ENCODE measurements at places on chromosomes 12 and 14.
A peak's percentile ranks its signal among the peaks of the same experiment; 100 is the strongest.

- no peak for DNase-seq
These were observed 51.4 kb upstream of the OR9K2 start for GRCh38 chr12:55074806-55075205.

GRCh38 chr14:76834241-76834661 is 8.0 kb downstream of the LRRC74A start:
- DNase-seq, result no peak

DNA sequence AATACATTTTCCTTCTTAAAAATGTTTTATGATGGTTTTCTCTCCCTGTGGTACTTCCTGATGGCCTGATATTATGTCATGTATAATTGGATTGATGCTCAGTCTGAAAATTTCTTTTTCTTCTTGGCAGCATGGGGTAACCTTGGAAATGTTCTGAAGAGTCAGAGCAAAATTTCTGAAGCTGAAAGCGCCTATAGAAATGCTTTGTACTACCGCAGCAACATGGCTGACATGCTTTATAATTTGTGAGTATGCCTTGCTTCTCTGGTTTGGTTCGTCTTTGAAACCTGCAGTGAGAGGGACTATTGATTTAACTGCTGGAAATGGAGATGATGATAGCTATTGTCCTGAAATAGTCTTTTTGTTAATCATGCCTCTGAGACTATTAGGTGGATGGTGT is 243.6 kb downstream of the TMTC2 start:
- no peak for DNase-seq

DNA sequence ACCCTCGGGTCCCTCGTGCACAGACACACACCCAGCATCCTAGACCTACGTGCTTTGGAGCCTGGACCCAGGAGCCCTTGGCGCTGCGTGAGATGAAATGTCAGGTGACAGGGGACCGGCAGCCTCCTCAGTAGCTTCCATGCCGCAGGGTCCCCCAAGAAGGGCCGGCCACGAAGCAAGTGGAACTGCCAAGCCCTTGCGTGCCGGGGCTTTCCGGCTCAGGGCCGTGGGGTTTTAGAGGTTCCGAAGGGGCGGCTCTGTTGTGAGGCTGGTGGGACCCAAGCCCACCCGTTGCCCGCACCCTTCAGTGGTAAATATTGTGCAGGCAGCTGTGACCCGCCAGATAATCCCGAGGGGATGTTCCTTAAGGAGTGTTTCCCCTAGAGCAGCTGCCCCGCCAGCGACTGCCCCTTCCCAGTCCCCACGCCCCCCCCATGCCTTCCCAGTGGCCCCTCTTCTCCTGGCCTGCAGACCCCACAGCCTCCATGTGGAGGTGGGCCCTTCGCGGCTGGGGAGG is 133.7 kb downstream of the ADGRD1 start:
- DNase-seq, result no peak

- no peak for DNase-seq
These were observed 40.9 kb upstream of the STXBP6 start for GRCh38 chr14:25090716-25091454.

DNA sequence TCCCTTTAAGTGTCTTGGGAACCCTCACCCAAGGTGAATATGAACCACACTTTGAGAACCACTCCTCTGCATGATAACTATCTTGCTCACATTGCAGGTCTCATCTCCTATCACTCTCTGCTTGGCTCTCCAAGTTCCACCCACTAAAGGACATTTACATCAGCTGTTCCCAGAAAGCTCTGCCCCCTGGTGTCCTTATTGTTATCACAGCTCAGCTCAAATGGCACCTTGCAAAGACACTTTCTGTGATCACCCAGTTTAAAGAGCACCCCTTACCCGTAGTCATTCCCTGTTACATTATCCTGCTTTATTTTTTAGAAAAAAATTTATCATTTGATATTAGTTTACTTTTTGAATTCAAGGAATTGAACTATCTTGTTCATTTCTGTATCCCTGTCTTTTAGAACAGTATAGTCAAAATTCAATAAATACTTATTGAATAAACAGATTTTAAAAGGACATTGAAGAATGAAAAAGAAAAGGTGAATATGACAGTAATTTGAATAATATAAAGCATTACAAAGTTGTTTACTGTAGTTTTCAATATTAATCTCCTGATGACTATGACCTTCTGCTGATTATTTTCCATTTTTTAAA is 20.5 kb upstream of the GUCY2C start:
- DNase-seq, result peak; percentile 13

GRCh38 chr12:16076970-16077522 is 165.9 kb downstream of the DERA start:
- no peak for DNase-seq

DNA sequence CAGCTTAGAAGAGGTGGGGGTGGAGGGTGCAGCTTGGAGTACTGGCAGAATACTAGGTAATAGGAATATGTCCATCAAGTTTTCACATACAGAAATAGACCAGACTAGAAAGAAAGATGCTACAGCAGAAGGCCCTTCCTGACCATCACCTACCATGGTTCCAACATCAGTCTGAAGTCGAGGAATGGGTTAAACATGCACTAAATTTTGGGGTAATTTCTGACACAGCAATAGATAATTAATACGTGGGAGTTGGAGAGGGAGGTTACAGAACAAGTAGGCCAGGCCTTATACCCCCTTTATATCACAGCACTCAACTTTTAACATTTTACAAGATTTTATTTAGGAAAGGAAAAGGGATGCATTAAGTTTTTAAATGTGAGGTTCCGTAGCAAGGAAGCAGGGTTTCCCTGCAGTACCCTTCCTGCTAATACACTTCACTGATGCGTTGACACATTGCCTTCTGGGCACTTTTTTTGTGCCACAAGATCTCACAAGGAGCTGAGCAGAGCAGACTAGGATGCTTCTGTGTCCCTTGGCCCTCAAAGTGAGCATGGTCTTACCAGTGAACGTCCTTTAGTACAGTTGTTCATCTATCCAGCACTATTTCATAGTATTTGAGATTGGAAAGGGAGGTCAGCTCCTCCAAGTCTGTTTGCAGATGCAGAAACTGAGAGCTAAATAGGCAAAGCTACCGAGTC is 50.8 kb downstream of the EID3 start:
- no peak for DNase-seq

DNA sequence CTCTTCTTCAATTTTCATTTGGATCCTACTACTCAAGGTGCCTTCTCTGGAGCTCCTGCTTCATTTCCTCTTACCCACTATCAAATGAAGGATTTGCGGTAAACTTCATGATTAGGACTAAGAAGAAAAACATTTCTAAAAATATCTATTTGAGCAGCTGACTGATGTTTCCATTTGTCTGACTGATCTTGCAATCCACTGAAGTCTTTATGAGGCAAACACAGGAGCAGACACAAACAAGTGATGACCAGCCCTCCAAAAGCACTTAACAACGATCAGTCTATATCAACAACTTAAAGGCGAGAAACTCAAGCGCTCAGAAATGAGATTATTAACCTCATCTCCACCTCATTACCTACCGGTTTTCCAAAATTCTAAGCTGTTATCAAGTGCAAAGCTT is 26.2 kb downstream of the OSBPL8 start:
- no peak for DNase-seq

GRCh38 chr14:39212034-39212433 is 21.7 kb upstream of the MIA2 start:
- DNase-seq, result no peak

DNA sequence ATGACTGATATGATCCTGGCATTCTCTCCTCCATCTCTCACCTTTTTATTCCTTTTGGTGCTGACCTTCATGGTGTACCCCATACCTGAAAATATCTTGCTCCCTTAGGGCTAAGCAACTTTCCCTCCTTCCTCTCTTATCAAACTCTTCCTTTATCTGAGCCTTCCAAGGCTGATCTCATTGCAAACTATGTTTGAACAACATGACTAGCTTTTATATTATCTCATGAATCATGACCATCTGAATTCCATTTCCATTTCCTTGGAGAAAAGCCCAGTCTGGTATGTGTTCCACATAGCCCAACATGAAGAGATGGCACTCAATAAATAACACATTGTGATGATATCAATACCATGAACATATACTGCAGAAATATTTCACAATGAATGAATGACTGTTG is 111.6 kb downstream of the TSPAN8 start:
- no peak for DNase-seq

GRCh38 chr14:84477996-84478395 is 1051.9 kb upstream of the FLRT2 start:
- no peak for DNase-seq

GRCh38 chr14:99029145-99029915 is 242.7 kb downstream of the BCL11B start:
- DNase-seq, result no peak

- DNase-seq, result no peak
These were observed 273.9 kb upstream of the RTL1 start for GRCh38 chr14:101177301-101177971.

DNA sequence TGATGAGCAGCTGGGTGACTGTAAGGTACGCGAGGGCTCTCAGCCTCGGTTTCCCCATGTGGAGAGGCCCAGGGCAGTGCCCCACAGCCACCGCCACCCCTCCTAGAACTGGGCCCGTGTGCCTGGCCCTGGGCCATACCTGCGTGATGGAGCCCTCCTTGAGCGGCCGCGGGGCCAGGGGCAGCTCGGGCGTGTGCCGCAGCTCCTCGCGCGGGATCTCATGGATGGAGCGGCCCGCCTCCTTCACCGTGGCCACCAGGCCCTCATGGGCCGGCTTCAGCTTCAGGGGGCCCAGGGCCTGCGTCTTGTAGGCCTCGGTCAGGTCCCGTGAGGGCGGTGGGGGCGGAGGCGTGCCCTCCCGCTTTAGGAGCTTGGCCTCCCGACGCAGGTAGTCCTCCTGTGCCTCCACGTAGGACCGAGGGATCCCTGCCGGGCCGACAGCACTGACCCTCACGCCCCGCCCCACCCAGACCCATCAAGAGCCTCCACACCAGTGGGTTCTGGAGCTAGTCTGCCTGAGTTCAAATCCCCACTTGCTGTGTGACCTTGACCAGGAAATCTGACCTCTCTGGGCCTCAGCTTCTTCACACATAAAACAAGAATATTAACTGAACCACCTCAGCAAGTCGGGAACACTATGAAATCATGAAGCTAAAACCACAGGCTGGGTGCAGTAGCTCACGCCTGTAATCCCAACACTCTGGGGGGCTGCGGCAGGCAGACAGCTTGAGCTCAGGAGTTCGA is 51.7 kb downstream of the RFLNA start:
- no peak for DNase-seq

DNA sequence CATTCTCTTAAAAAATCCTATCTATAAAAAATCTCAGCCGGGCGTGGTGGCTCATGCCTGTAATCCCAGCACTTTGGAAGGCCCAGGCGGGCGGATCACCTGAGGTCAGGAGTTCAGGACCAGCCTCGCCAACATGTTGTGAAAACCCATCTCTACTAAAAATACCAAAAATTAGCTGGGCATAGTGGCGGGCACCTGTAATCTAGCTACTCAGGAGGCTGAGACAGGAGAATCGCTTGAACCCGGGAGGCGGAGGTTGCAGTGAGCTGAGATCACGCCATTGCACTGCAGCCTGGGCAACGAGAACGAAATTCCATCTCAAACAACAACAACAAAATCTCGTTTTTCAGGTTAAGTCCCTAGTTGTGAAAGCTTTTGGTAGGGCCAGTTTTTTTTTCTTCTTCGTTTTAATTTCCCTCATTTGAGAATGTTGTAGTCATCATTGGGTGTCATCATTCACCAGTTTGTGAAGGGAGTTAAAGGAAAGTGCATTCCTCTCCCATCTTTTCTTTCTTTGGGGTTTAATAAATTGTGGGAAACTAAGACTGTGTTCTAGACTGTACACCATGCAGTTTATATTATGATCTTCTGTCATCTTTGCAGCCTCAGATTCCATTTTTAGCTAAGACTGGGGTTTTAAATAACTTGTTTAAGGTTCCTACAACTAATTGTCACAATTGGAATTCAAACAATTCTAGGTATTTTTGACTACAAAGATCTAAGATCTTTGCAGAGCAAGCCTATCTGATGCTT is 23.9 kb downstream of the MDM2 start:
- DNase-seq, result no peak

DNA sequence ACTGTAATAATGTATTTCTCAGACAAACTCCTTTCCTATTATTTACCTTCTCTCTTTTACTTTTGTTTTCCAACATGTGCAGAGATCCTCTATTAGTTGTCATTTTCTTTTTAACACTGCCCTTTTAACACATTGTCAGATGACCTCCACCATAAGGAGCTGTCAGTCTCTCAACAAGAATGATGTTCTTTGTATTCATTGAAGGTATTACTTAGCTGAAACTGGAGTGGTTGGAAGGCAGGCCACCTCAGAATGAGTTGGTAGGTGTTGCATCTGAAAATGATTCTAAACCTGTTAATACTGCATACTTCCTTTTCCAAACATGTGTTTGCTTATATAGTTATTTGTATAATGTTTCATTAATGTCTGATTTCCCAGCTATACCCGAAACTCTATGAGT is 16.9 kb downstream of the TMEM117 start:
- DNase-seq, result no peak

- DNase-seq, result no peak
These were observed 42.4 kb downstream of the OVCH1 start for GRCh38 chr12:29455087-29455486.

DNA sequence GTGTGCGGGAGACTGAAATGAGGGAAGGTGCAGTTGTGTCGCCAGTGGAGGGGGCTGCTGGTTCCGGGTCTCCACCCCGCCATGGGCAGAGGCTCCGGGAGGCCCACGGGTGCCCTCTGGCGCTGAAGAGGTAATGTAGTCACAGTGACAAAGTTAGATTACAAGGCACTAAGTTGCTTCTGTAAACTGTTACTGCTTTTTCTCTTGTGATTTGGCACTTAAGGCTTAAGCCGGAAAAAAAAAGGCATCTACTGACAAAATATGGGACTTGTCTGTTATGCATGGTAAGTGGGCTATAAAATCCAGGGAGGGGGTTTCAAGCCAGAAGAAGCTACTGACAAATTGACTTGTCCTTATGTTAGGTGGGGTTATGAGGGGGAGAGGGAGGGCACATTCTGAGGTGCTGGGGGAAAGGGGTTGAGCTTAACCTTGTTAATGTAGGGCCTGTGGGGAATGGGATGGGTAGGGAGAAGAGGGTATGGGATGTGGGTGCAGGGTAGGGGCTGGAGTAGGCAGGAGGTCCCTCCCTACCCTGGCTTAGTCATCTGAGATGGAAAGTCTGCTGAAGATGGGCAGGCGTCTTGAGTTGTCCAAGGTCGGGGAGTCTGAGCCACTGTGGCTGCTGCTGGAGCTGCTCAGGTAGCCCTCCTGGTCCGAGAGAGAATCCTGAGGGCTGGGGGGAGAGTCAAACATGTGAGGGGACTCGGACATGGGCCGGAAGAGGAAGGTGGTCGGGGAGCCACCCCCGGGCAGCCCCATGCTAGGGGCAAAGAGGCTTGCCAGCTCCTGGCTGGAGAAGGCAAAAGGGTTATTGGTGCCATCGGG is 3.7 kb downstream of the ZFP36L1 start:
- no peak for DNase-seq

- no peak for DNase-seq
These were observed 229.8 kb downstream of the ALX1 start for GRCh38 chr12:85509857-85510256.

DNA sequence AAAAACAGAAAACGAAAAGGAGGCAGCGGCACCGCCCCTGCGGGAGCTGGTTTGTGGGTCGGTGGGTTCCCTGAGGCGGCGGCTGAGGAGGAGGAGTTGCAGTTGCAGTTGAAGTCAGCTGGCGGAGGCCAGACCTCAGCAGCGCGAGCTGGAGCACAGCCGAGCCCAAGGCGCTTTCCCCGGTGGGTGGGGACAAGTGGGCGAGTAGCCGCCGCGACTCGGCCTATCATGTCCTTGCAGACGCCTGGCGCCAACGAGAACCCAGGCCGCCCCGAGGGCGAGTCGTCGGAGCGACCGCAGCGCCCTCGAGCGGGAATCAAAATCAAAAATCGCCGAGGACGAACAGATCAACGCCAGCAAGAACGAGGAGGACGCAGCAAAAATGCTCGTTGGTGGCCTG is 12.7 kb upstream of the CLEC1A start:
- no peak for DNase-seq

- DNase-seq, result no peak
These were observed 58.7 kb downstream of the KTN1 start for GRCh38 chr14:55638665-55639064.

All from 8988T (cell line).